ENCODE measurements at places on chromosomes 5 and 9.

- DNase-seq = no peak
Observed at GRCh38 chr5:142845402-142845921, 75.3 kb downstream of the ARHGAP26 start.

- no peak for DNase-seq
Observed at GRCh38 chr9:70802206-70802605, 319.2 kb downstream of the TRPM3 start.

- no peak for DNase-seq
Observed at GRCh38 chr5:57332361-57332760, 150.2 kb downstream of the ACTBL2 start.

- no peak for DNase-seq
Observed at GRCh38 chr5:109218818-109219217, 191.0 kb downstream of the PJA2 start.

- DNase-seq = peak; percentile 17
Observed at GRCh38 chr5:31581498-31582099, 49.5 kb downstream of the C5orf22 start.

DNA sequence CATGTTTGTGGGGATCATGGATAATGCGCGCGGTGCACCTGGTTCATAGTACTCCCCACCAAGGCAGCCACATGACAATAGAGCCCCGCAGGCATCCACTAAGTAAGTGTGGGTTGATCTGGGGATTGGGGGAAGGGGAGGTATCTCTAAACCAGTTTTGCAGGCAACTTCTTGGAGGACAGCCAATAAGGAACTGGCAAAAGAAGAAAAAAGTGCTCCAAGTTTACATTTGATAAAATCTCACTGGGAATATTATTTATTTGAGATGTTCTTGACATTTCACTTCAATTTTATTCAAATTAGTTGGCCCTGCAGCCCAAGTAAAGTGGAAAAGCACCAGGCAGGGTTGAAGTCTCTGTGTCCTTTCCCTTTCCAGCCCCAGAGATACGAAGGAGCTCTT, 8.5 kb downstream of the FBP1 start:
- DNase-seq = no peak

DNA sequence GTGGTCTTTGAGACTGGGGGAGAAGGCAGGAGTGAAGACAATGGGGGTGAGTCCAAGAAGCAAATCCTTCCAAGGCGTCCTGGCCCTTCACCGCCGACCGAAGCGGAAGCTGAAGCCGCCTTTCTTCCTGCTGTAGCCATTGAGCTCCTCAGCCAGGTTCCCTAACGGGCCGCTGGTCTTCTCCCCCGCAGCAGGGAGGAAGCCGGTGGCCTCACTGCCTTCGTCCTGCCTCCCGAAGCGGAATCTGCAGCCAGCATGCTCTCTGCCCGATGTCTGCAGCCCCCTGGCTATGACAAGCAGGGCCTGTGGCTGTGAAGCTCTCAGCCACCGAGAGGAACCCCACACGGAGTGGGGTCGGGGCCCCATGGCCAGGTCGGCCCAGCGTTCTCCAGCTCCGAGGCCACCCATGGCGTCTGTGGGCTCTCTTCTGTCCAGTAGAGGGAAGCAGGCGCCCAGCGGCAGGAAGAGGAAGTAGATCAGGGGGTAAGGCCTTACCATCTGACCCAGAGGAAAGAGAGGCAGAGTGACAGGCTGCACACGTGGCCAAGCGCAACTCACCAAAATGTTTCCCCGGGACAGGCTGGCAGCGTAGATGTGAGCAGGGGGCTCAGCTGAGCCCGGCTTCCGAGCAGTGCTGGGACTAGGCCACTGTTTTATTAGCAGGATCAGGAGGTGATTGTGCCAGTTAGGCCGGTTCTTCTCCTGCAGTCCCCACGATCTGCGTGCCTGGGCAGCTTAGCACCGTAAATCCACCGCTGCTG, 3.1 kb downstream of the QRFP start:
- no peak for DNase-seq

DNA sequence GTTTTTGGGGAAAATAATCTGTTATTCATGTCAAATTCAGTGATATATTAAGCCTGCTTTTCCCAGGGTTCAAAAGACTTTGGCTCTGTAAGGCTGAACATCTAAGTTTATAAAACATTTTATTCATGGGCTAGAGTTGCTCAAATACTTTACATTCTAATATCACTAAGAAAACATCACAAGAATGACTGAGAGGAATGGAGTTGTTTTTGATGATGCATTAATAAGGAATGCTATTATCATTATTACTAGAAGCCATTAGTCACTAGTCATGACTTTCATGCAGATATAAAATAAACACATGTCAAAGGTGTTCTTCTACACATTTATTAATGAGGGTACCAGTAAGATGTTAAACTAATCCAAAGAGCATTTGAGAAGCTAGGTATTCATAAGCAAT, 185.5 kb upstream of the KCNN2 start:
- no peak for DNase-seq

GRCh38 chr5:40995801-40996586, 75.1 kb downstream of the MROH2B start:
- DNase-seq = no peak

DNA sequence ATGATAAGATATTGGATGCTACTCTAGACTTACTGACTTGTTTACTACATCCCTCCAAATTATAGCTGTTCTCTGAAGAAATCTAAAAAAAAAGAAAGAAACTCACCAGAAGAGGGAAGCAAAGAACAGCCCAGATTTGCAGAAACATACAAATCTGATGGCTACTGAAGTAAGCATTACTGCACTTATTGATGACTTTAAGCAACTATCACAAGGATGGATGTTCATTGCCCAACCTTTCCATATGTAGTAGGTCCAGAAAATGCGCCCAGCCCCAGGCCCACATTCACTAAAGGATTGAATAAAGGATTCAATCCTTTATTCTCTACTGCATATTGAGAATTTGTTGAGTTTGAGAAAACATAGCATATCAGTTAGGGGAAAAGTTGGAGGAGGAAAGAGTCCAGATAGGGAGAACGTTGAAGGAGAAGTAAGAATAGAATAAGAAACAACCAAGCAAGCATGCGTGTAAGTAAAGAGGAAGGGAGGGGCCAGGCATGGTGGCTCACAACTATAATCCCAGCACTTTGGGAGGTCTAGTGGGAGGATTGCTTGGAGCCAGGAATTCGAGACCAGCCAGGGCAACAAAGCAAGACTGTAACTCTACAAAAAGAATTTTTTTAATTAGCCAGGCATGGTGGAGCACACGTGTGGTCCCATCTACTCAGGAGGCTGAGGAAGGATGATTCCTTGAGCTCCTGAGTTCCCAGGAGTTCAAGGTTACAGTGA, 33.8 kb upstream of the DTWD2 start:
- DNase-seq = no peak

DNA sequence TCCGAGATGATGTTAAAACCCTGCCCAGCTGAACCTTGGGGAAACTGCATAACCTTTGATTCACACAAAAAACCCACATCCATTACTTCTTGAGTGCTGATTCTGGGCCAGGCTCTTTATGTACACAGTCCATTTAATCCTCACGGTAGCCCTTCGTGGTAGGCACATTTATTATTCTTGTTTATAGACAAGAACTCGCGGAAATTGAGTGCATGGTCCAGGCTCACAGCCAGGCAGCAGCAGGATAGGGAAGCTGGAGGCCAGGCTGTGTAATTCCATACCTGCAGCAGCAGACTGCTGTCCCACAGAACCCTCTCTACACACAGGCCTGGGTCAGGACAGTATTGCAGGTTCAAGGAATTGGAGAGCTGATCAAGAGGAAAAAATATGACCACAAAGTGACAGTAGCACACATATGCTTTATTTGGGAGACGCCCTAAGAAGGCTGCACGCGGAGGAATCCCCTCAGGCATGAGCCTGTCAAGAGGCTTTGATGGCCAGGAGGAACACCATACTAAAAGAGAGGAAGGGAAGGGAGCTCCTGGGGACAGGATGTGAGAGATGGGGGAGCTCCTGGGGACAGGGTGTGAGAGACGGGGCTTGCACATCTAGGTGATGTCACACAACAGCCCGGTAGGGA, 28.4 kb upstream of the FAM120A start:
- DNase-seq = no peak

DNA sequence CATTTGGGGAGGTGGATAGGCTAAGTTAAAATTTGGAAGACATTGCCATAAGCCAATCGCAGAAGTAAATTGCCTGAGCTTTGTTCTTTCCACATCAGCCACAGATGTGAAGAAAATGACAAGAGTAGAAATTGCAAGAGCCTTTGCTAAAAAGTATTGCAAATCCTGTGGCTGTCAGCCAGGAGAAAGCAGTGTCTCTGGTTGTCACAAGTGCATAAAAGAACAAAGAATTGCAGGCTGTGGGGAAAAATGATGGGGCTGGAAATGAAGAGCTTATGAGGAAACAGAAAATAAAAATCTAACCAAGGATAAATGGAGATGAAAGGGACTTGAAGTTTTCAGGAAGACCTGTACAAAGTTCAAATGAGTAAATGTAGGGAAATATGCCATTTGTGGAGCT, 344.8 kb downstream of the CSNK1G3 start:
- no peak for DNase-seq

- DNase-seq = no peak
Observed at GRCh38 chr5:5005353-5005752, 134.8 kb upstream of the ADAMTS16 start.

DNA sequence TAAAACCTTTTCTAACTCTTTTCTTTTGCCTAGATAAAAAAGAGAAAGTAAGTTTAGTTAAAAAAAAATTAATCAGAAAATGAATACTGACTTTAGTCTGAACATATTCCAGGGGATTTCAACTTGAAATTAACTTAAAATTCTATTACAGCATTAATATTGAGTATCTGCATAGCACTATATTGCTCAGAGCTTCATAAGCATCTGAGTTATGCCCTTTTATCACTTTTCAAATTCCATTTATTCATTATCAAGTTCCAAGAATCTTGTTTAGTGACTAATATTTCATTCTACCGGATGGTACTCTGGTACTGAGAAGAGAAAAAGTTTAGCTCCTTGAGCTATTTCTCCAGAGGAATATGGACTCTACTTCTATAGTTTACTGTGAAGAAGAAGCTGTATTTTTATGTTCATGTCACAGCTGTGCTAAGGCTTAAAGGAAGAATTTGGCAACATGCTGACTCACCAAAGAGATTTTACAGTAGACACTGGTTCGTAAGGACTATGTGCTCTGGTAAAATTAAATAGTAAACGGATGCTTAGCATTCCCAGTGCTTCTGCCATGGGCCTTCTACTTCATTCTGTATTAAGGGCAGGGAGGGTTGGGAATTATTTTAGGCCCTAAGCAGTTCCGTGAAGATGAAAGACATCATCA, 285.2 kb upstream of the SEMA6A start:
- no peak for DNase-seq

- no peak for DNase-seq
Observed at GRCh38 chr5:57676222-57677098, 193.8 kb upstream of the ACTBL2 start.

GRCh38 chr9:92138157-92138959, 23.1 kb upstream of the SPTLC1 start:
- DNase-seq = peak; percentile 82

DNA sequence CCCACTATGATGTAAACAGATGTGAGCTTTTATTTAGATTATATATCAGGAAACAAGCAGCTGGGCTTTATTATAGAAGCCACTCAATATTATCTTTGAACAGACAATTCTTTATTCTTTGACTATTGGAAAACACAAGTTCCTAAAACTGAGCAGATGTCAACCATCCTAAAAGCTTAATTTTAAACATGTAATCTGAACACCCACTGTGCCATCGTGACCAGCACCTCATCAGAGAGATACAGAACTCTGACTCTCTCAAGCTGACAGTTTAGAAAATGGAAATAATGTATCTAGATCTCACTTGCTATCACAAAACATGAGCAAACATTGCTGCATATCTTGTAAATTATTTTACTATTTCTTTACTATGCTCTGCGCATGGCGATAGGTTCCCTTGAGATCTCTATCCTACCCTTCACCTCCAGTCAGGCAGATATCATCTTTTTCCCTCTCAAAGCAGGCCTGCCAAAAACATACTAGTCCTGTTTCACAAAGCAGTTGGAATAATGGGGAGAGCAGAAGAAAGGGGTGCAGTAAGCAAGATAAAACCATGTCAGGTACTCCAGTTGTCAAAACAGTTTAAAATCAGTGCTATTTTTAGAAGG, 151.0 kb downstream of the KIAA0825 start:
- no peak for DNase-seq

GRCh38 chr5:109309326-109310063, 100.3 kb downstream of the PJA2 start:
- no peak for DNase-seq

GRCh38 chr9:91534374-91534773, 110.7 kb upstream of the NFIL3 start:
- no peak for DNase-seq

- DNase-seq = no peak
Observed at GRCh38 chr9:3873818-3874217, 348.0 kb upstream of the RFX3 start.

GRCh38 chr9:95770653-95771131, 104.8 kb upstream of the ERCC6L2 start:
- no peak for DNase-seq

- DNase-seq = no peak
Observed at GRCh38 chr9:123784518-123784917, 145.4 kb downstream of the DENND1A start.

GRCh38 chr9:85944672-85945071, 3.7 kb downstream of the NAA35 start:
- DNase-seq = no peak

DNA sequence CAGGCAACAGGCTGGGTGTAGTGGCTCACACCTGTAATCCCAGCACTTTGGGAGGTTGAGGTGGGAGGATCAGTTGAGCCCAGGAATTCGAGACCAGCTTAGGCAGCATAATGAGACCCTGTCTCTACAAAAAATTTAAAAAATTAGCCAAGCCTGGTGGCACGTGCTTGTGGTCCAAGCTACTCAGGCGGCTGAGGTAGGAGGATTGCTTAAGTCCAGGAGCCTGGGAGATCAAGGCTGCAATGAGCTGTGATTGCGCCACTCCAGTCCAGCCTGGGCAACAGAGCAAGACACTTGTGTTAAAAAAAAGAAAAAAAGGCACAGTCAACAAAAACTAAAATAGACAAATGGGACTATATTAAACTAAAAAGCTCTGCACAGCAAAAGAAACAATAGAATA, 29.3 kb downstream of the ATP6V0E1 start:
- DNase-seq = no peak

DNA sequence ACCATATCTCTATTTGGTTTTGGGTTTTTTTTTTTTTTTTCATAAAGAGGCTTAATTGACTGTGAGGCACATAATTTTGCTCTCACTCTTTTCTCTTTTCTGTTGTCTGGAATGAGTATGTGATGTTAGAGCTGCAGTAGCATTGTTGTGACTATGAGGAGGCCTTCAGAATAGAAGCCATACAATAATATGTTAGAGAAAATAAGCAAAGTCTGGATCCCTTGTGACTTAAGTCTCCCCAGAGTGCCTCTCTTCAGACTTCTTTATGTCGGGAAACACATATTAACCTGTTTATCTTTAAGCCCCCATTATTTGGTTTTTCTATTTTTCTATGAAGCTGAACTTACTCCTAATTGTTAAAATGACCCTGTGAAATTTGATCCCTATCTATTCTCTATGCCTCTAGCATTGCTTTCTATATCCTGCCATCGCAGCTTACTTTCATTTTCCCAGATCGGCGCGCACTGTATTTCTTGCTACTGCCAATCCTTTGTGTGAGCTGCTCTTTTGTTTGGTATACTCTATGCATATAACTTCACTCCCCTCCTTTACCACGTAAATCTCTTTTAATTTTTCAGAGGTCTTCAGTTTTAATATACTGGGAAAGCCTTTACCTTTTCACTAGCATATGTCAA, 372.5 kb upstream of the KCNN2 start:
- no peak for DNase-seq

- DNase-seq = no peak
Observed at GRCh38 chr5:158922263-158922592, 177.5 kb downstream of the EBF1 start.

- DNase-seq = no peak
Observed at GRCh38 chr5:115586525-115587146, 15.6 kb downstream of the TICAM2 start.
